Activated T-helper 1 cell treated with anti-CD3 and anti-CD28 coated beads, Interleukin-2, amount 50 U/mL, for 16 hours (primary cell): ENCODE measurements at places on chromosomes 13 and 19.

- peak; percentile 72 for DNase-seq
These were observed at the start of gene BICRA for GRCh38 chr19:47608969-47609905. TSS of gene BICRA (plus strand) at chr19:47609134. CDS start at chr19:47673575, 64,441 bp downstream.

GRCh38 chr13:94323764-94324758 lies 155.4 kb downstream of the DCT start:
- no peak for DNase-seq

GRCh38 chr13:105497597-105497996 lies 1037.9 kb downstream of the EFNB2 start:
- DNase-seq = no peak

DNA sequence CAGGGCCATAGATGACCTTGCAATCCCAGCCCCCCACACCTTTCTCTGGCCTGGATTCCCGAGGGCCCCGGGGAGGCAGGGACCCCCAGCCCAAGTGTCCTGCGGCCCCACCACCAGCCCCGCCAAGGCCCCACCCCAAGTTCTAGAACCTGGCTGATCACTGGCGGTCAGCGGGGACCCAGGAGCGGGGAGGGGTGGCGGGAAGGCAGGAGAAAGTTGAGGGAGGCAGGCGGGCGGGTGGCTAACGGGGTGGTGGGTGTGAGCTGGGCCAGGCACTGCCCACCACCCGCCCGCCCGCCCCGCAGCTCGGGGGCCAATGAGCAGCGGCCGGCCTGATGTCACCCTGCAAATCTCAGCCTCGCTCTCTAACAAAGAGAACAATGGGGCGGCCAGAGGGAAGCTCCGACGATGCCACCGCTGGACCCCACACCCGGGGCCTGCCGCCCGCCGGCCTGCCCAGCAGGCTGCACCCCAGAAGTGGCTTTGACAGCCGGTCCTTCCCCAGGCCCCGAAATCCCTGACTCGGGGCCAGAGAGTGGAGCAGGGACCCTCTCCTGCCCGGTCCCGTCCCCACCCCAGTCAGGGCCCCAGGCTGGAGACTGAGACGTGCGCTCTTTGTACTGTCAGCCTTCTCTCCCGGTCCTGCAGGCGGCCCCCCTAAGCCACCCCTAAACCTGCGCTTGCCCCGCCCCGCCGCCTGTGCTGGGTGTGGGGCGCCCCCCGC lies 1.6 kb downstream of the MEX3D start:
- no peak for DNase-seq

- DNase-seq = no peak
These were observed 54.0 kb downstream of the DOCK9 start for GRCh38 chr13:98923641-98924397.

- no peak for DNase-seq
These were observed 428.5 kb downstream of the IRS2 start for GRCh38 chr13:109357751-109358471.

GRCh38 chr13:77143431-77143830 lies 116.5 kb upstream of the FBXL3 start:
- no peak for DNase-seq

DNA sequence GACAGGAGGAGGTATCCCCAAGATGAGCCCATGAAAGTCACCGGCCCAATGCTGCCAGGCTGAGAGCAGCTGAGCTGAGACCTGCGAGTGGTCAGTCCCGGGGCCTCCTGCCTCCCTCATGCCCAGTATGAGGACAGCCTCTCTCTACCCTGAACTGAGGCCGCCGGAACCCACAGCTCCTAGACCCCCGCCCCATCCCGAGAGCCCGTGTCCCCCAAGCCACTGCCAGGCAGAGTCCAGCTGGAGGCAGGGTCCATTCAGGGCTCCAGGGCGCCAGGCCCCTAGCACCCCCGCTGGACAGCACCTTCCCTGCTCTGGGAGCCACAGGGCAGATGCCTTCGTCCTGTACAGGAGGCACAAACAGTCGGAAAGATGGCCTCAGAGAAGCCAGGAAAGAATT lies 38.7 kb downstream of the MLLT1 start:
- no peak for DNase-seq

- DNase-seq = no peak
These were observed at the start of gene CD37 for GRCh38 chr19:49335071-49335783. TSS of gene CD37 (plus strand) at chr19:49335406. CDS start at chr19:49335541, 135 bp downstream.

DNA sequence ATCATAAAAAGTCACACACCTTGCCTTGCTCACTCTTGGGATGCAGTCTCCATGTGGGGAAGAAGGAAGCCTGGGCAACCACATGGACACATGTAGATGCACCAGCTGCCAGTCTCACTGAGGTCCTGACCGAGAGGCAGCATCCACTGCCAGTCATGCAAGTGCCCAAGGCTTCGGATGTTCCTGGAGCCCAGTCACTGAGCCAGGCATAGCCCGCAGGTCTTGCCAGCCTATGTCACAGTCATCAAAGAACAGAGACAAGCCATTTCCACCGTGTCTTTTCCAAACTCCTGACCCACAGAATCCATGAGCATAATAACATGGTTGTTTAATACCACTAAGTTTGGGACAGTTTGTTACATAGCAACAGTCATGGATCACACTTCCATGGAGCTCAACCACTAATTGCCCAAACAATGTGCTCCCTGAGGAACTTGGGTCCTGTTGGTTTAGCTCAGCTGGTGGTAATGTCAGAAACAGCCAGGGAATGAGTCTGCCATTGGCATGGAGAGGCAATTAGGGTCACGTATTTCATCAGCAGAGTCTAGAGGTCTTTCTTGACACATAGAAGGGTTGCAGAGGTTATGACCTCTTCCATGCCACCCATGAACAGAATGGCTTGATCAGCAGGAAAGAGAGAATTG lies 21.5 kb downstream of the STARD13 start:
- no peak for DNase-seq

DNA sequence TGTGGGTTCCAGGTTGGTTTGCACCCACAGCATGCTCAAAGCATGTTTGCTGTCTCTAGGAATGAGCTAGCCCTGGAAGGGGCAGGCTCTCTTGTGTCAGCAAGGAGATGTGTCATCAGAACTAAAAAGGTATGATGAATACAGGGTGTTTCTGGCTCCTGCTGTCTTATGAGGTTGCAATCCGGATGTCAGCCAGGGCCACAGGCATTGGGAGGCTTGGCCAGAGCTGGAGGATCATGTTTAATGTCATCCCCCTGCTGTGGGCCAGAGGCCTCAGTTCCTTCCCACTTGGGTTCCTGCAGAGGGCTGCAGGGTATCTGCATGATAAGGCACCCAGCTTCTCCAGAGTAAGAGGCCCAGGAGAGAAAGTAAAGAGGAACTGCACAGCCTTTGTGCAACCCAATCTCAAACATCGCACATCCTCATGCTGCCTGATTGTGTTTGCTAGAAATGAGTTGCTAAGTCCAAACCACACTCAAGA lies 193.6 kb downstream of the COL4A1 start:
- DNase-seq = no peak

DNA sequence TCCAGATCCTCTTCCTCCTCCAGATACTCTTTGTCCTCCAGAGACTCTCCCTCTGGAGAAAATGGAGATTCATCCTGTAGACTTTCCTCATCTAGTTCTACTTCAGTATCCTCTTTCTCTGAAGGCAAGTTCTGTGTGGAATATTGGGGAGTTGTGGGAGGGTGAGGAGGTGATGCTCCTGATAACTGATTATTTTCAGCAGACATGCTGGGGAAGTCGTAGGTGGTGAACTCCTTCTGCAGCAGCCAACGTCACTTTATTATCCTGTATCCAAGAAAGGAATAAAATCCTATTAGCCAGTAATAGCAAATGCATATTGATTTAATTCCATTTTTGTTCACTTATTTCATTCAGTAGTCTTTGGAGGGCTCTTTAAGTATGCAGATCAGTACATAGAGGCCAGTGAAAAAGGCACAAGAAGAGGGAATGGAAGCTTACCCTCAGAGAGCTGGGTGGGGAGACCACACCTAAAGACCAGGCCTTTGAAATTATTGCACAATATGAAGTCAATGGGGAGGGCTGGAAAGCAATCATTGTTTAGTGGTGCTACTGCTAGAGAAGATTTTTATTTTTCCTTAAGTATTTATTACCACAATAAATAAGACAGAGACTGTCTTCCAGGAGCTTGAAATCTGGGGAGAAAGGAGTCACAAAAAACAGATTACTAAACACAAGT lies 18.6 kb downstream of the ERICH6B start:
- DNase-seq = no peak

GRCh38 chr13:68345963-68346531 lies 1115.9 kb upstream of the PCDH9 start:
- no peak for DNase-seq

DNA sequence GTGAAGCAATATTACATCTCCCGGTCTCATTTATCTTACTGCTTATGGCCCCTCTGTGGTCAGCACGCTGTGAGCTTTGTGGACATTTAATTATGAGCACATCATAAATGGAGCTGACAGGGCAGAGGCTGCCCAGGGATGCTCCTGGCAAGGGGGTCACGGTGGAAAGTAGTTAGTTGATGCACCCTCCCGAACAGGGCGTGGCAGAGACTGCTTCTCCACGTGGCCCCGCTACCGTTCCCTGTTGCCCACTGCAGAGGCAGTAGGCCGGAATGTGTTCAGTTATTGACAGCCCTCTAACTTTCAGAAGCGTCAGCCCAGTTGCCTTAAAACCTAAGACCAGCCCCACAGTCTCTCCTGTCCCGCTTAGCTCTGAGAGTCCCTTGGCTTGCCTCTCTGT lies 180.3 kb upstream of the ZNF507 start:
- no peak for DNase-seq

DNA sequence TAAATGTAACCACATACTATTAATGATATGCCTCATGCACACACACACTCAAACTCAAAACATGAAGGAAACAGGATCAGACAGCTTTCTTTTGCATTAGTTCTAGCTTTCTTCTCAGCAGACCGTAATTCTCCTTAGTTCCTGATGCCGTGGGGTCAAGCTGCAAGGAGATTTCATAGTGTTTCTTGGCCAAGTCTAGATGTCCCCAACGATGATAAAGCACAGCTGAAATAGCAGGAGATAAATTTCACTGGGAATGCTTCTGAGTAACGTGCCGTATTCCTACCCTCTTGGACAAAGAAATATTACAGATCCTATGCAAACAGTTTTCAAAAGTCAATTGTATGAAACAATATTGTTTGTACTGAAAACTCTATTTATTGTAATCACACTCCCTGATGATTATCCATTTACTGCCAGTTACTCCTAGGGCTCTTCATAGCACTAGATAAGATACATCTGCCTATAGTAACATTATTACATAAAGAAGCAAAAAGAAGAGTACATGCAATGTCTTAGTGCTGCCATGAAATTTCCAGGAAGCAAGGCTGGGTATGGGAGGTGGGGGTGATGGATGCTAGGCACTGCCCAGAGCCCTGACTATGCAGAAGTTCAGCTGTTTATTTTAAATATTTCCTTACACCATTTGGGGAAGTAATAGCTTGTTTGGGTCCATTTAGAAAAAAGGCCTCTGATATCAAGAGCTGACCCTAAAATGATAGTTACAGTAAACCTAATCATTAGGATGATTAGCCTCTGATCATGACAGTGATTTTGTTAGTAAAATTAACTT lies 16.5 kb upstream of the GGACT start:
- no peak for DNase-seq

DNA sequence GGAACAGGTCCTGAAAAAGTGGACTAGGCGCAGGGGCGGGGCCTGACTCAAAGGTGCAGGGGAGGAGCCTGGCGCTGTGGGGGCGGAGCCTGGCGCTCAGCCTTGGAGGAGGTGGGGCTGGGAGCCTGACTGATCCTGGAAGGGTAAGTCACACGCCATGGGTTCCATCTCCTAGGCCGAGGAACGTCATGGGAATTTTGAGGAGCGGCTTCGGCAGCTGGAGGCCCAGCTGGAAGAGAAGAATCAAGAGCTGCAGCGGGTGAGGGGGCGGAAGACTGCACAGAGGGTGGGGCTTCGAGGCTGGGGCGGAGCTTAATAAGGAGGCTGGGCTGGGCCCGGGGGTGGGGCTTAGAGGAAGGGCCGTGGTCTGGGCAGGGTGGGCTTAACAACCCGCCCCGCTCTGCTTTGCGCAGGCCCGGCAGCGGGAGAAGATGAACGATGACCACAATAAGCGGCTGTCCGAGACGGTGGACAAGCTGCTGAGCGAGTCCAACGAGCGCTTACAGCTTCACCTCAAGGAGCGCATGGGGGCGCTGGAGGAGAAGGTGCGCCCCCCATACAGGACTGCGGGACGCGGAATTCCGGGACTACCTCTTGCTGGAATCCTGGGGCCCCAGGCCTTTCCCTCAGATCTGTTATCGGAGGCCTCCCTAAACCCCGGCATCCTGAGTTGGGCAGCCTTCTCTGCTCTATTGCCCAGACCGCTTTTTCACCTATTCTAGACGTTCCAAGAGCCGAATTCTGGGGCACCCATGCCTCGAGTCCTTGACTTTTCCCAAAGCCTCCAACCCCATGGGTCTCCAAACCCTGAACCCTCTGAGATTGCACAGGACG lies 14.5 kb downstream of the PPFIA3 start:
- no peak for DNase-seq

GRCh38 chr19:34733266-34733745 lies 737 bp upstream of the ZNF181 start:
- no peak for DNase-seq

DNA sequence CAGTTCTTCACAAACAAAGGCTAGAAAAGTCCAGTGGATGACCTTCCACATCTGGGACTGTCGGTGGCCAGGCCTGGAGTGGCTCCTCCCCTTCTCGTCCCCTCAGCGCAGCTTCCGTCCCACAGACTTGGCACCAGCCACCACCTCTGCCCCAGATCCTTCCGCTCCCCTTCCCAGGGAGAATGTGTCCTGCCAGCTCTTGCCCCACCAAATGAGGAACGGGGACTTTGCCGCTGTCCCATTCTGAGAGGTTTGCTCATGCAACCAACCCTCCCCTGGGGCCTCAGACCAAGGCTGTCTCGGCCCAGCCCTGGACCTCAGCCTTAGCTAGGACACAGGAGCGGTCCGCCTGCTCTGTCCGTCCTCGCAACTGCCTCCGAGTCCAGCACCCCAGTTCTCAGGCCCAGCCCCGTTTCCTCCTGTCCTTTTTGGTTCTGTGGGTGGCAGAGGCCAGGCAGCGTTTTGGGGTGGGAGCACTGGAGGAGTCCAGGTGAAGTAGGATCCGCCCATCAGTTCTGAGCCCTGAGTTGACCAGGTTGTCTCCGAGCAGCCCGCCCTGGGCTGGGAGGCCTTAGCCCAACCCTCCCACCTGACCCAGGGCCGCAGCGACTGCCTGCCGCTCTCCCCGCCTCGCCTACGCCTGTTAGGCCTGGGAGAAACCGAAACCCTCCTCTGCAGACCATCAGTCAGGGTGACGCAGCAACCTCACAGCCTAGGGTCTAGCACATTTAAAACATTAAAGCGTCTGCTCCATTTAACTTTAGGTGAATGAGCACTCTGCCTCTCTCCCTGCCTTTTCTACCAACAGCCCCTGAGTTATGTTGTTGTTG lies 284.3 kb downstream of the FOXO1 start:
- no peak for DNase-seq

- DNase-seq = no peak
These were observed 111.3 kb upstream of the MRI1 start for GRCh38 chr19:13652810-13653590.

GRCh38 chr13:104301171-104301975 lies 1235.2 kb upstream of the SLC10A2 start:
- no peak for DNase-seq

DNA sequence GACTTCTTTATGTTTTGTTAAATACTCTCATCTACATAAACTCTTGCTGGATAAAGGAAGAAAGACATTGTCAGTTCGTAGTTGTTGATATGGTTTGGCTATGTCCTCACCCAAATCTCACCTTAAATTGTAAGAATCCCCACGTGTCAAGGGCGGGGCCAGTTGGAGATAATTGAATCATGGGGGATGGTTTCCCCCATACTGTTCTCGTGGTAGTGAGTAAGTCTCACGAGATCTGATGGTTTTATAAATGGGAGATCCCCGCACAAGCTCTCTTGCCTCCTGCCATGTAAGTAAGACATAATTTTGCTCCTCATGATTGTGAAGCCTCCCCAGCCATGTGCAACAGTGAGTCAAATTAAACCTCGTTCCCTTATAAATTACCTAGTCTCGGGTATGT lies 3.6 kb downstream of the ADGRE1 start:
- DNase-seq = peak; percentile 7

GRCh38 chr19:41218615-41219507 lies at the start of gene AXL:
TSS of gene AXL (plus strand) at chr19:41219223. CDS start at chr19:41219393, 170 bp downstream.
- no peak for DNase-seq
